ENCODE measurements at places on chromosomes 1 and 21.

DNA sequence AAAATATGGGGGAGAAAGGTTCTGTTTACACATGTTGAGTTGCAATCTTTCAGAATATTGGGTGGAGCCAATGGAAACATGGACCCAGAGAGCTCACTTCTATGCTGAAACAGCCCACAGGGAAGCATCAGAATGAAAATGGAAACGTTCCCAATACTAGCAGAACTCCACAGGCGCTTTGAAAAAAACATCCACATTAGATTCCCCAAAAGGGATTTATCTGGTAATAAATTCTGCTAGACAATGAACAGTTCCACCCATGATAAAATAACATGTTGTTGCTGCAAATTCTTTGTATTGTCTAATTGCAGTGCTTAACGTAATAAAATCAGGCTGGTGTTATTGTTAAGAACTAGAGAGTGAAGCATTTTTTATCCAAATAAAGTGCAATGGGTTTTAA is 197.0 kb downstream of the GABPA start:
- DNase-seq, result no peak

- no peak for DNase-seq
These were observed 542.6 kb downstream of the ADGRL2 start for GRCh38 chr1:82343381-82343780.

- no peak for DNase-seq
These were observed 5.7 kb downstream of the CLIC6 start for GRCh38 chr21:34674468-34674867.

DNA sequence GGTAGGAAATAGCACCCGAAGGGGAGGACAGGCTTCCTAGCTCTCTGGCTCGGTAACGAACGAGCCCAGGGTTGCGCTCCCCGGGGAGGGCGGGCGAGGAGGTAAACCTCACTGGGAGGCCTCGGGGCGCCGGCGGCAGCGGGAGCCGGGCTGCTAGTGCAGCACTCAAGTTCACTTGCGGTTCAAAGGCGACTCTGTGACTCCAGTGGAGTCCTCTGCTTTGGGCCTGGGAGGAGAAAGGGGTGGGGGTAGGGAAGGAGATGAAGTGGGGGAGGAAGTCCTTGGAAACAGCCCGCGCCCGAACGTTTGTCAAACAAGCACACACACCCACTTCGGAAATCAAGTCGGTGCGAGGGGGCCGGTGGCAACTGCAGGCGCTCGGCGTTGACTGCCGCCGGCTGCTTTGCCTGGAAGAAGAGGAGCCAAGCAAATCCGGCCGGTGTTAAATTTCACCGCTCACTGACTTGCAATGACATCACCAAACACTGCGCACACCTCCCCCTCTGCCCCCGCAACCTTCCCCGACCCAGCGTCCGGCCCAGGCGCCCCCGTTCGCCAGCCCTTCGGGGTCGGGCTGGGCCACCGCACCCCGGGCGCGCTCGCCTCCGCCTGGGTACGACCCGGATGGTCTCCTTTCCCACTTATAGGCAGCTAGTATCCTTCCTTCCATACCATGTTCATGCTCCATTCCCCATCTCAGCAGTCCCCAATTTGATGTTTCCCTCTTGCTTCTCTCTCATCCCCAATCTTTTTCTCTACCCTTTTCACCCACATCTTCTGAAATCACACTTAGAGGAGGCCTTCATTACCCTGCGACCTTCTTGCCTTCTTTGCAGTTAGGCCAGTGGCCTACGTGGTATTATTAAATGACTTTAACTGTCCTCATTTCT is at the start of gene COL24A1:
TSS of gene COL24A1 (minus strand) at position 207 of the 890 bp plus-strand sequence. CDS start 376 bp downstream, outside the sequence.
- DNase-seq, result no peak

DNA sequence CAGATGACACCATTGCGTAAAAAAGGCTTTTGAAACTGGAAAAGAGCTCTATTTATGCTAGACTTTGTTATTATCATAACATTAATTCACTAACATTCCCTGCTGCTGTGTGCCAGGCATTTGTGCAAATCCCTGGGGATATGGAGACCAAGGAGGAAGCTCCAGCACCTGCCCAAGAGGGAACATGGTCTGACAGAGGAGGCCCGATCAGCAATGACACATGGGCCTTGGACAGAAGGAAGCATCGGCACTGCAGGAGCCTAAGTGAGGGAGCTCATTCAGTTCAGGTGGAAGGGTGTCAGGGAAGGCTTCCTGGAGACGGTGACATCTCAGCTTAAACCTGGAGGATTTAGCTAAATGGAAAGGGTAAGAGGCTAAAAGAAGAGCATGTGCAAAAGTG is 13.9 kb downstream of the CAMK2N1 start:
- DNase-seq, result no peak

DNA sequence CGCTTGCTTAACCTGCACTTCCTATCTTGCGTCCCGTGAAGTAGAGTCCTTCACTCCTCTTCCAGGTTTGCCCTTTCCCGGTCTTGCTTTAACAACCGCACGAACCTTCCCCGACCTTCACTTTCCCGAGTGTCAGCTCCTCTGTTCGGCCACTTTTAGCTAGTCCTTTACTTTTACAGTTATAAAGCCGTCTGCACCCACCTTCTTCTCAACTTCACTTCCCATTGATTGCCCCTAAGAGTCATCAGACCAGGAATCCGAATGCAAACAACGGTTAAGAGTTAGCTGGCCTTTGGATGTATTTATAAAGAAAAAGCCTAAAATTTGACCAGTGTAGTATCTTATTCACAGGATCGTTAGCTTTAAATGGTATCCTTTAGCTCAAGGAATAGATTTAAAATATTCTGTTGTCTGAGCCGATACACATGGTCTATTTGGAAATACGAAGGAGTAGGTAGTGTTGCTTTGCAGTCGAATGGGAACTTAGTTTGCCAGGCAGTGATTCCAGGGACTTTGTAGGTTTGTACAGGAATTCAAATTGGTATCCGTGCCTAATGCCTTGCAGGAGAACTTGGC is 1.4 kb downstream of the PPP2R5A start:
- no peak for DNase-seq

- peak; percentile 62 for DNase-seq
These were observed 28.4 kb upstream of the C1orf159 start for GRCh38 chr1:1144122-1144842.

- DNase-seq, result peak; percentile 91
These were observed at the start of gene CENPS for GRCh38 chr1:10430216-10431069. CENPS (plus strand) TSS chr1:10430433; CDS start chr1:10430518, 85 bp downstream.

GRCh38 chr1:7962014-7962335 is 464 bp downstream of the PARK7 start:
- peak; percentile 70 for DNase-seq

GRCh38 chr1:156160743-156161171 is 7.4 kb downstream of the SEMA4A start:
- peak; percentile 75 for DNase-seq

GRCh38 chr1:100862591-100862990 is 32.1 kb downstream of the EXTL2 start:
- DNase-seq, result no peak

DNA sequence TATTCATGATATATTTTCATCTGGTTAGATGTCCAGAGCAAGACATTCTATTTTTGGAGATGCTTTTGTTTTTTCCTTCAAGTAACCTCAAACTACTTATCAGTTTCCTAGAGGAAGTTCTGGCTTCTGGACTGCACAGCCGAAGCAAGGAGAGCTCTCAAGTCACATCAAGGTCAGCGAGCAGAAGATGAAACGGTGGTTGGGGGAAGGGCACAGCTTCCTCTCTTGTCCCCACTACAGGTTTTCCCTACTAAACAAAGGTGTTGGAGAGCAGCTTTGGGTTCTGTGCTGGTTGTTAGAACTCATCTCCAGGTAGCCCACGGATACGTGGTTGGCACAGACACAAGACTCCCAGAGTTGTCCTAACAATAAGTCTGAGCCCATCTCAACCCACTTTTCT is 5.1 kb upstream of the PLEKHO1 start:
- no peak for DNase-seq

DNA sequence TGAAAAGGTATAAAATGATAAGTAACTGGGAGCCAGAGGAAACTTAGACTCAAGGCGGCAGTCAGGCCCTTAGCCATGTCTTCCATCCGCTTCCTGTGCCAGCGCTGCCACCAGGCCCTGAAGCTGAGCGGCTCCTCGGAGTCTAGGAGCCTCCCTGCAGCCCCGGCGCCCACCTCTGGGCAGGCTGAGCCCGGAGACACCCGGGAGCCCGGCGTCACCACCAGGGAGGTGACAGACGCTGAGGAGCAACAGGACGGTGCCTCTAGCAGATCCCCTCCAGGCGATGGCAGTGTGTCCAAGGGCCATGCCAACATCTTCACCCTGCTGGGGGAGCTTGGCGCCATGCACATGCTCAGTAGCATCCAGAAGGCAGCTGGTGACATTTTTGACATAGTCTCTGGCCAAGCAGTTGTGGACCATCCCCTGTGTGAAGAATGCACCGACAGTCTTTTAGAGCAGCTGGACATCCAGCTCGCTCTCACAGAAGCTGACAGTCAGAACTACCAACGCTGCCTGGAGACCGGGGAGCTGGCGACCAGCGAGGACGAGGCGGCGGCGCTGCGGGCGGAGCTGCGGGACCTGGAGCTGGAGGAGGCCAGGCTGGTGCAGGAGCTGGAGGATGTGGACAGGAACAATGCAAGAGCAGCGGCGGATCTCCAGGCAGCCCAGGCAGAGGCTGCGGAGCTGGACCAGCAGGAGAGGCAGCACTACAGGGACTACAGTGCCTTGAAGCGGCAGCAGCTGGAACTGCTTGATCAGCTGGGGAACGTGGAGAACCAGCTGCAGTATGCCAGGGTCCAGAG is at the start of gene BECN2:
TSS of gene BECN2 (plus strand) at position 76 of the 803 bp plus-strand sequence. CDS start at position 76, 0 bp downstream.
- no peak for DNase-seq

DNA sequence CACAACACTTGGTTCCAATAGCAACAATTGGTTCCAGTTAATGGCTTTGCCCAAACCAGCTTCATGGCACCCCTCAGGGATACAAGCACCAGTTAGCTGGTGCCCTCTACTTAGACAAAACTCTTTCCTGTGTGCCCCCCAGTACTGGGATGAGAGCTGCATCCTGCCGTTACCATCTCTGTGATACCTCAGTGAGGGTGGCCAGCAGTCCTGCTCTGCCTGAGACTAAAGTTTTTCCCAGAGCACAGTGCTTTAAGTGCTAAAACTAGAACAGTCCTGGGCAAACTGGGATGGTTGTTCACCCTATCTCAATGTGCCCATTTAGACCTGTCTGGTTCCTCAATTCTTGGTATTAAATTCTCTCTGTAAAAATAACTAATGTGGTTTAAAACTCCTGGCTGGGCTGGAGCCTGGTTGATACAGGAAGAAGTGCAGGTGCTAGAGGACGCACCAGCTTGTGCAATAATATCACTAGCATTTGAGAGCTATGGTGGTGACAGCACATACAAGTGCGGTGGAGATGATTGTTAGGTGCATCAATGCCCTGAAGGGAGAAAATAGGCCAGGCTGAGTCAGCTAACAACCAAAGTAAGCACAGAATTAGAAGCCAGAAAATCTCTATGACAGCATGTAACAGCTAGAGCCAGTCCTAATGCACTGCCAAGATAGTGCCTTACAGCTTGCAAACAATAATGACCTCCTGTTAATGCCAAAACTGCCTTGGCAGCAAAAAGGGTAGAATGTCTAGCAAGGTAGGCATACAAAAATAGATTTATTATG is 179.8 kb upstream of the GALNT2 start:
- no peak for DNase-seq

DNA sequence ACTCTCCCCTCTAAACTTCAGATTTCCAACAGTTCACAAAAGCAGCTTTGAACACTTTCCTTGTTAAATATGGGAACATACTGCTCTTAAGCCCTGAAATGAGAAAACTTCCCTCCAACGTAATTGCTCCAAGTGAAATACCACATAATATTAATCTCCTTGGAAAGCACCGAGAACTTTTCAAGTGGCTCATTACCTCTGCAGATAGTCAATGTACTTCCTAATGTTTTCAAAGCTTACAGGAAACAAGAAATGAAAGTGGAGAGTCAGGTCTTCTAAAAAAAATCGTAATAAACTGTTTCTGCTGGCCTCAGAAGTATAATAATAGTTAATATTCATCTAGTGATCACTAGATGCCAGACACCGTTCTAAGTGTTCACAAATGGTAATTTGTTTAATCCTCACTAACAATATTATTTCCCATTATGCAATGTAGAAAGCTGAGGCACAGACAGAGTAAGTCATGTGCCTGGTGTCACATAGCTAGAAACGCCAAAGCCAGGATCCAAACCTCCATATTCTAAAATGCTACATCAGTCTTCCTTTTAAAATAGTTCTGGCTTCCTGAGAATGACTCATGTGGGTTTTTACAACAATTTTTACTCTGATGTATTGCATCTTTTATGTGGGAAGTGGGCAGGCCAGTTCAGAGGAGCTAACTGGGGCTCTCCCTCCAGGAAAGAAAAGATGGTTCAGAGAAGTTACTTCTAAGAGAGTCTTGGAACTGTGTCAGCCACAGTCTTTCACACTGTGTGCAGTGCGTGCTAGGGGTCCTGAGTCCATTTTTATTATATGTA is 177.2 kb downstream of the PLPPR4 start:
- no peak for DNase-seq

GRCh38 chr1:187078321-187078720 is 249.6 kb downstream of the PLA2G4A start:
- no peak for DNase-seq

DNA sequence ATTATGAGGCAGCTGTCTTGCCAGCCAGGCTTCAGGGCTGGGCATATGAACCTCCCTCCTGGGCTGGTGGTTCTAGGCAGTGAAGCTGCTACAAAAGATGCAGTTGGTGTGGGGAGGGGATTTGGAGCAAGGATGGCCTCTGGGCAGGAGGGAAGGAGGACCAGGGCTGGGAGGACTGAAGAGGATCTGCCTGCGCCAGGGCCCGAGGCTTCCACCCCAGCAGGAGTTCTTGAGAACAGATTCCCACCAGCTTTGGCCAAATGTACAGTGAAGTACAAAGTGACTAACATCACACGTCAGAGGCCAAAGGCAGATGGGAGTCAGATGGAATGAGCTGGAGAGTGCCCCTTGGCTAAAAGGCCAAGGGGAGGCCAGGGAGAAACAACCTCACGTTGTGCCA is 62.4 kb downstream of the DDX20 start:
- DNase-seq, result no peak

DNA sequence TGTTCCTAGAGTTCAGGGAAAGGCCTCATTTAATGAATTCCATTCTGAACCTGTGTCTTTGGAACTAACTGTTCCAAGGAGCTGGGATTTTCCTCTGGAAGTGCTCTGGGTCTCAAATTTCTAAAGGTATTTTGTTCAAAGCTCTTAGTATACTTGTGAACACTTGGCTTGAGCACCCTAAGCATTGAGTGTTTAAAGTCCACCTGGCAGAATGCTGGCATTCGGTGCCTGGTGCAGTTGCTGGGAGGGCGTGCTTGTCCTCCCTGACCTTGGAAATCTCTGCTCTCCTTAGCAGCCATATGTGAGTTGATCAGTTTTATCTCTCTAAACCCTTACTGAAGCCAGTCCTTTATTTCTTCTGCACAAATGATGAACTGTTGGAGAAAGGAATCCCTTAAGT is 3.0 kb downstream of the MTARC2 start:
- no peak for DNase-seq

- no peak for DNase-seq
These were observed 6.5 kb downstream of the CD55 start for GRCh38 chr1:207328004-207328403.

- DNase-seq, result no peak
These were observed 187.6 kb downstream of the BACH1 start for GRCh38 chr21:29486306-29486807.
